ENCODE measurements at places on chromosomes 6 and 20.

GRCh38 chr6:168374541-168375071 lies 55.0 kb upstream of the DACT2 start:
- no peak for DNase-seq

GRCh38 chr6:127878115-127878514 lies 22.7 kb downstream of the THEMIS start:
- DNase-seq: no peak

DNA sequence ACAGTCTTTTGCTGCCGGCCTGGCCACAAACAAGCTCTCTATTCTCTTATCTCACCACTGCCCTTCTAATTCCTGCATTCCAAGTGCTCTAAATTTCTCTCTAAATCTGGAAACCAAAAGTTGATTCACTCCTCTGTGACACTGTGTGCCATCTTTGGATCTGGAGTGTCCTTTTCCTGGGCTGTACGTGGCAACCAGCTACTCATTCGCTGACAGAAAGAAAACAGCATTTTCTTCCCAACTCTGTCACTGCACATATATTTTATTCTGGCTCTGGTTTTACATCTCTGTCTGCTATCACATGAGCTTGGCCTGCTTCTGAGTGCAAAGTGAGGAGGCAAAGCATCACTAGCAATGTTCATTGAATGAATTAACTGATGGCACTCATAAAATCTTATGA lies 397.2 kb upstream of the MAP3K7 start:
- no peak for DNase-seq

DNA sequence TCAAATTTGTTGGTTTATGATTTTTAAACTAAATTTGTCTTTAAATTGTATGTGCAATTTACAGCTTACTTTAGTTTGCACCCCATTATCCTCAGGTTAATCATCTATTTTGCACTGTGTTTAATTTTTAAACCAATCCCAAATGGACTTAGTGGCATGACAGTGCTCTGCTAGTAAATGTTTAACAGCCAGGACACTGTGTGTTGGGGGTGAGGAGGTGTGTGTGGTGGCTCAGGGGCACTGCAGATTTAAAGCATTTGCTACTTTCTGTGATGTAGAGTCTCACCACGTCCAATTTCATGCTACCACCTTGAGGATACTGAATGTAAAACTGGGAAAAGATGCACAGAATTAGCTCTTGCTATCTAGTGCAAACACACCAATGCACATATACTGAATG lies 225.7 kb downstream of the HAO1 start:
- no peak for DNase-seq

DNA sequence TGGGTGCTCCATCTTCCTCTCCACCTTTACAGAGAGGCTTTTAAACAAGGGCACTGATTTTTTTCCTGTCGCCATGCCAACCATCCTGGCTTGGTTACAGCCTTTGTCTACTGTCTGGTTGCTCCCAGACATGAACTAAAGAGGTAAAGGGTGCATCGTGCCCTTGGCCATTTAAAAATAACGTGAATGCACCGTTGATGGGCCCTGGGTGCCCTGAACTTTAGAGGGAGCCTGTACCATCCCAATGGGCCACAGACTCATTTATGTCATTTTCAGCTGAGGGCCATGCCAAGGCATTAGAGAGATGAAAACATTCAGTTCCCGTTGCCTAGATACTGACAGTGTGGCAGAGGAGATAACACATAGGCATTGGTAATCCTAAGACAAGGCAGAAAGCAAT lies 23.3 kb downstream of the TMC2 start:
- no peak for DNase-seq

DNA sequence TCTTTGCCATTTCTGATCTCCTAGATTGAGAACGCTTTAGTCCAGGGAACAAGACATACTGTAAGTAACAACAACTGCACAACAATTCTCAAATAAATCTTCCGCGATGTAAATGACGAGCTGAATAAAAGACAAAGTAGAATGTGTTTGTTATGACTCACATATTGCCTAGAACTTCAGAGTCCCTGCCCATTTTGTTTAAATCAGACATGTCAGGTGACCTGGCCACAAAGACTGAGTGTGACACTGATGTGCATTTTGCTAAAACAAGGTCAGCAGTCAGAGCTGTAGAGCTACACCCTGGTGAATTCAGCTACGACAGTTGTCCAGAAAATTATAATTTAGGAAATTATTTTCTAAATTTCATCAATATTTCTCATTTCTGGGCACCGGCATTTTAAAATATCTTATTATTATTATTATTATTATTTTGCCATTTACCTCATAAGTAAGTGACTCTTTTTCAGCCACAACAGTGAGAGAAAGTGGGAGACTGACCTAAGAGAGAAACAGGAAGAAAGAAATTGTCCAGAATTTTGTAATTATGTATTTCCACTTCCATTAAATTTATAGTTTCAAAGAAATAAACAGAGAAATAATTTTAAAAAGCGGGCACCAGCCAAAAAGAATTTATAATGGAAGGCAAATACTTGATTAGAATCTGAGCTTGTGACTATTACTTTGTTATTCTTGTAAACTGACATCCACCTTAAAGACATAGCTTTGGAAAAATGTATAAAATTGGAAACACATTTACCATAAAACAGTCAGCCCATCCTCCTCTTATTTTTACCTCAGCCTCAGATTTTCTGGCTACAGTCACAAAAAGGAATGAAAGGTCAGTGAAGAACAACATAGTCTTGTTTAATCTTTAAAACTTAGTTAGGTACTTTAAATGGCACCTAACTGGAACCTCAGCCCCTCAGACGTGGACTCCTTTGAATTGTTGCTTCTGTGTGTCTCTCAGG lies 157.0 kb upstream of the CITED2 start:
- no peak for DNase-seq

DNA sequence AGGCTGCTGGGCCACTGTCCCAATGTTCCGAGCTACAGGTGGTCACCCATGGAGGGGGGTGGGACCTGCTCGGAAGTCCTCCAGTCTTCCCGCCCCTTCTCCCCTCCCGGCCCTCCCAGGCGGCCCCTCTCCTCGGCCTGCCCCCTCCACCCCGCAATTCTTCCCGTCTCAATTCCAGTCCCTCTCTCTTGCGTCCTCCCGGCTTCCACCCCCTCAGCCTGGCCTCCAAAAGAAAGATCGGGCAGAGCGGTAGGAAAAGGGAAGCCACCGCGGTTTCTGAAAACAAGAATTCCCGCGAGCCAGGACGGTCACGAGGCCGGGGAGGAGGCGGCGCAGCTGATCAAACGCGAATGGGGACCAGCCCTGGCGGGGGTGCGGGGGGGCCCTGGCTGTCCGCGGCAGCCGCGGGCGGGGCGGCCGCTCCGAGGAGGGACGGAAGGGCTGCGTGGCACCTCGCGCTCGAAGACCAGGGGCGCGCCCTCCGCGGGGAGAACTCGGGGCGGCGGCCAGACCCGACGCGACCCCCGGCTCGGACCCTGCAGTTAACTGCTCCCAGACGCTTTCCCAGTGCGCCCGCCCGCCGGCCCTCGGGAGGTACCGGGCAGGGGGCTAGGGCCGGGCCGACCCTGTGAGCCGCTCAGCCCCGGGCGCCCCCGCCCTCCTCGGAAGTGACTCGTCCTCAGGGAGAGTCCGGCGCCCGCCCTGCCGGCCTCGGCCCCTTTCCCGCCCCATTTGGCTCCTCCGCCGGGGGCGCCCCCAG lies 1.0 kb downstream of the PXDC1 start:
- no peak for DNase-seq

DNA sequence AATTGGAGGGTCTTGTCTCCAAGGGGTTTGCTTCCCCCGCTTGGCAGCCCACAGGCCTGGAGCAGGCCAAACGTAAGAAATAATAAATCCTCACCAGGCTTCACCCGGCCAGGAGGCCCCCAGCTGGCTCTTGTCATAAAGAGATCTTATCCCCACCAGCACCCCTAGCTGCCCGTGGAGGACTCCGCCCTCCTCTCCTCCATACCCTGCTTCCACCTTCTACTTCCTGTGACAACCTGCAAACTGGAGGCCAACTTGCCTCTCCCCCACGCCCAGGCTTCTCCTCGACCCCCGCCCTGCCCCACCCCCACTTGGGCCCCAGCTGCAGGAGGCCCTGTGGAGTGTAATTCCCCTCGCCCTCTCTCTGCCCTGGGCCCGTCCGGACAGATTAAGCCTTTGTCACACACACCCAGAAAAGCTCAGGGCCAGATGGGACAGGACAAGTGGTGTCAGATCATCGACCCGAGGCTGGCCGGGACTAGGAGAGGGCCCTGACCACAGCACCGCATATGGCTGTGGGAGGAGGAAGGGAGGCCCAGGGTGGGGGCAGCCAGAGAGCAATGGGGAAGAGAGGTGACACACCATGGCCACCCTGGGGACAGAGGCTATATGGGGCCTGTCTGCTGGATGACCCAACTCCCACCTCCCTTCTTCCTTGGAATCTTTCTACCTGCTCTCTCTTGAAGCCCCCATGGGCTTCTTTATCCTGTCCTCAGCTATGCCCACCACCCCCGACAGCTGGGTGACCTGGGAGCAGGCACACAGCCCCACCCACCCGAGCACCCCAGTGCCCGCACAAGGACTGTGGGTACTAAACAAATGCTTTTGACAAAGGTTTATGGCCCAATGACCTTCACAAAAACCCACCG lies 3.9 kb downstream of the NOL4L start:
- no peak for DNase-seq

DNA sequence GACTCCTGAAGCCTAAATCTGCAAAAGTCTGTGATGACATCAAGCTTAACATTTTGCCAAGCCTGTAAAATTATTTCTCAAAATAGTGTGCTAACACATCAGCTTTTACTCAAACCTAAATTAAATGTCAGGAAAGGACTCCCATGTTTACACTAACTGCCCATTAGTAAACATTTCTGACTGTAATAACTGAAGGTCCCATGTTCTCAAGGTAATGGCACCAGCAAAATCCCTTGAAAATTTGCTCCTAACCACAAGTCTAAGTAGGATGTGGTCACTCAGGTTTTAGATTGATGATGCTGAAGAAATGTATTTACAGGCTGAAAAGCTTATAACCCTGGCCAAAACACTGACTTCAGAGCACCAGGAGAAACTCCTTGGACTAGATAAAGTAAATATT lies 33.0 kb downstream of the BACH2 start:
- no peak for DNase-seq

DNA sequence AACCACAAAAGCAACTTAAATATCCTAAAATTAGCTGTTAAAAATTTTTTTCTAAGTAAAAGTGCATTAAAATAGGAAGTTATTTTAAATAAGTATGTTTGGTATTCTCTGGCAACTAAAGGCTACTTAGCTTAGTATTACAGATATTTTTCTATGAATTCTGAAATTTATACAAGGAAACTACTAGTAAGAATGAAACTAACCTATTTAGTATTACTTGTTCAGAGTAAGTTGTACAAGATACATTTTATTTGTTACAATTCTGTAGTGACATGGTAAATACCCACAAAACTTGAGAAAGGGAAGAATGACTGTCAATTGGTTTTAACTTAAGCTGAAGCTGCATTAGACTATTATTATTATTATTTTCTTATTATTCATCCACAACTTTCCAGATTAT lies 6.5 kb downstream of the PHIP start:
- no peak for DNase-seq

DNA sequence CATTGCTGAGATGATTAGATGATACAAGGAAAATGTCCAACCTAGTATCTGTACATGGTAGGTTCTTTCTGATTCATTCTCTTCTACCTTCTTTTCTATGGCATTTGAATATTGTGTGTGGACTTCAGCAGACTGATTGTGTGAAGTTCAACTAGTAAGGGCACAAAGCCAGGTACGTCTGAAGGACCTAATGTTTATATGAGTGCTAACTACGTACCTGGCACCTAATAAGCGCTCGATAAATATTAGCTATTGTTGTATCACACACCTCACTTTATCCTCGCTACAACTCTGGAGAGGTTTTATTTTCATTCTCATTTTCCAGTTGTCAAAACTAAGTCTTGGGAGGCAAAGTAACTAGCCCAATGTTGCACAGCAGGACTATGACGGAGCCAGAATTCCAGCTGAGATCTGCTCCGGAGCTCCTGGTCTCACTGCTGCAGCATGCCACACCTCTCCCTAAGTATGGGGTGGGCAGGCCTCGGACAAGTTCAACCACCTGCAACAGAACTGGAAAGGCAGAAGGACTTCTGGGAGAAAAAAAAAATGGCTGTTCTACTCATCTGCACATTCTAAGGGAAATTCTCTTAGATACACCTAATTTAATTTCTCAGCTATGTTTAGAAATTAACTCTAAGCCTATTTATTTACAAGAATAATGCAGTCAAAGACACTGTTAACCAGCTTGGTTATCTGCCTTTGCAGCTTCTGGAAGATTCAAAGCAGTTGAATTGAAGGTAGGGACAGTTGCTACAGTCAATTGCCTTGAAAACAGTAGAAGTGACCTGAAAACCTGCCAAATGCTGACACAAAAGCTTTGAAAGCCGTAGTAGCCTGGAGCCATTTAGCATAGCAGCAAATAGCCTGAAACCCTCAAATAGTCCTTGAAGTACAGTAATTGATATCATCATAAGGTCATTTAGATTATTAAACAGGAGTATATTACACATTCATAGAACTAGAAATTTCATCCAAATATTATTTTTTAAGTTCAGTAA lies 165.0 kb downstream of the PDE7B start:
- DNase-seq: no peak

GRCh38 chr6:129251669-129252376 lies 368.9 kb downstream of the LAMA2 start:
- no peak for DNase-seq

- no peak for DNase-seq
Measured at GRCh38 chr6:41585605-41586004, 39.4 kb downstream of the FOXP4 start.

DNA sequence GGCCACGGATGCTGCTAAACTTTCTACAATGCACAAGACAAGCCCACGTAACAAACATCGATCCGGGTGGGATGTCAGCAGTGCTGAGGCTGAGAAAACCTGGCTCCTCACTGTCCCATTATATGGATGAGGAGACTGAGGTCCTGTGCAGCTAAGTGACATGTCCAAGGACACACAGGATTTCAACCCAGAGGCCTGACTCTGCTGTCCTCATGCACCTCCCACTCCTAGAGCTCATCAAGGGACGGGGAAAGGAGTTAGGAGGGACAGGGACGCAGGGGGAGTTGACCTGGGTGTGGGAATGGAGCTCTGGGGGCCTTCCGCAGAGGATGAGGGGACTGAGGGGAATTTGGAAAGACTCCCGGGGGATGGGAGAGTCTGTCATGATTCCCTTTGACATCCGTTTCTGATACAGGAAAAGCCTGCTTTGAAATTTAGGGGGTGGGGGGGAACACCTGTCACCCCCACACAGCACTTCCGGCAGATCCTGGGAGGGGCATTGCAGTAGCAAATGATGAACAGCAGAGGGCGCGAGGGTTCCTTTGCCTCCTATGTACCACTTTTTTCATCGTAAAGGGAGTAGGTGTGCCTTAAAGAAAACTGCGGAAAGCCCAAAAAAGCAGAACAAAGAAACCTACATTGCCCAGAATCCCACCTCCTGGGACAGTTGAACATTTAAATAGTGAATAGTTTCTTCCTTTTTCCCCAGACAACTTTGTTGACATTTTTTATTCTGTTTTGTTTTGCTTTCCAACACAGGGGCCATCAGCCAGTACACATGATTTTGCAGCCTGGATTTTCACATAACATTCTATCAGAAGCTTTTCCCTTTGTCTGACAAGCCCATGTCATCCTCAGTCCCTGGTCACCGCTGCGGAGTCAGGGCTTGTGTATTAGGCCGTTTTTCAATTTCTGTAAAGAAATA lies 48.6 kb downstream of the SLC2A10 start:
- DNase-seq: peak; percentile 6
